Stimulated activated CD4-positive, alpha-beta T cell treated with anti-CD3 and anti-CD28 coated beads, Interleukin-12 subunit alpha, Interleukin-12 subunit beta, amount 100 ng/mL, for 24 hours (primary cell): ENCODE measurements at places on chromosomes 13 and 19.

DNA sequence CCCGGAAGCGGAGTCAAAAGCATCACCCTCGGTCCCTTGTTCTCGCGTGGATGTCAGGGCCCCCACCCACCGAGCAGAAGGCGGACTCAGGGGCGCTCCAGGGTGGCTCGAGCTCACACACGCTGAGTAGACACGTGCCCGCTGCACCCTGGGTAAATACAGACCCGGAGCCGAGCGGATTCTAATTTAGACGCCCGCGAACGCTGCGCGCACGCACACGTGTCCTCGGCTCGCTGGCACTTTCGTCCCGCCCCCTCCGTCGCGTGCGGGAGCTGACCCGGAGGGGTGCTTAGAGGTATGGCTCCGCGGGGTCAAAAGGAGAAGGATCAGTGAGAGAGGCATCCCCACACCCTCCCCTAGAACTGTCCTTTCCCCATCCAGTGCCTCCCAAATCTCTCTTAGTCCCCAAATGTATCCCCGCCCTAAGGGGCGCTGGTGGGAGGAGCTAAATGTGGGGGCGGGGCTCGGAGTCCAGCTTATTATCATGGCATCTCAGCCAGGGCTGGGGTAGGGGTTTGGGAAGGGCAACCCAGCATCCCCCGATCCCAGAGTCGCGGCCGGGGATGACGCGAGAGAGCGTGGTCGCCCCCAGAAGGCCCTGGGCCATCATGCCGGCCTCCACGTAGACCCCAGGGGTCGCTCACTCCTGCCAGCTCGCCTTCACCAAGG, 451 bp upstream of the ICAM5 start:
- peak; percentile 36 for DNase-seq

- DNase-seq, result no peak
Observed at GRCh38 chr19:53898636-53899341, 10.3 kb upstream of the CACNG7 start.

DNA sequence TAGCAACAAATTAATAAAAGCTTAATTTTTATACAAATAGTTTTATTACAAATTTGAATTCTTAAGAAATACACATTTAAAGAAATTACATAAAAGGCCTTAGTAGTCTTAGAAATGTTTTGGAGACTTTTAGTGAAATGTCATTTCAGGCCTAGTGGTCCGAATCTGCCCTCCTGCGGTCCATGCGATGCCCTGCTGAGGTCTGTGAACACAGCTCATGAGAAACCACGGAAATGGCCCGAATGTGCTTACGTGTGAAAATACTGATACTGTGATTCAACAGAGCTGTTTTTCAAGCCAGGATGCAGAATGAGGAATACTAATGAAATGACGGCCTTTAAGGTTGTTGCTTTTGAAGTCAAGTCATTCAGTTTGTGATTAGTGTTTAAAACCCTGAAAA, 157.9 kb downstream of the COL4A1 start:
- DNase-seq, result no peak

DNA sequence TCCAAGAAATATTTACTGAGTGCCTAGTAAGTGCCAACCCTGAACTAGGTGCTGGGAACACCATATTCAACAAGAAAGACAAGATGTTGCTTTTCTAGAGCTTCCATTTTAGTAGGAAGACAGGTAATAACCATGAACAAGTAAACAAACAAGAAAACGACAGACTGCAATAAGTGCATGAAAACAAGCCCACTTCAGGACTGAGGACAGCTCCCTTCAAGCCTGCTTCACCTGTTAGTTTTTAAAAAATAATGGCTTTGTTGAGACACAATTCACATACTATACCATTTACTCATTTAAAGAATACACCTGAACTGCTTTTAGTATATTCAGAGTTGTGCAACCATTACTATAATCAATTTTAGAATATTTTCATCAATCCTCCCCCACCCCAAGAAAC, 30.4 kb downstream of the CYP4F22 start:
- DNase-seq, result no peak

DNA sequence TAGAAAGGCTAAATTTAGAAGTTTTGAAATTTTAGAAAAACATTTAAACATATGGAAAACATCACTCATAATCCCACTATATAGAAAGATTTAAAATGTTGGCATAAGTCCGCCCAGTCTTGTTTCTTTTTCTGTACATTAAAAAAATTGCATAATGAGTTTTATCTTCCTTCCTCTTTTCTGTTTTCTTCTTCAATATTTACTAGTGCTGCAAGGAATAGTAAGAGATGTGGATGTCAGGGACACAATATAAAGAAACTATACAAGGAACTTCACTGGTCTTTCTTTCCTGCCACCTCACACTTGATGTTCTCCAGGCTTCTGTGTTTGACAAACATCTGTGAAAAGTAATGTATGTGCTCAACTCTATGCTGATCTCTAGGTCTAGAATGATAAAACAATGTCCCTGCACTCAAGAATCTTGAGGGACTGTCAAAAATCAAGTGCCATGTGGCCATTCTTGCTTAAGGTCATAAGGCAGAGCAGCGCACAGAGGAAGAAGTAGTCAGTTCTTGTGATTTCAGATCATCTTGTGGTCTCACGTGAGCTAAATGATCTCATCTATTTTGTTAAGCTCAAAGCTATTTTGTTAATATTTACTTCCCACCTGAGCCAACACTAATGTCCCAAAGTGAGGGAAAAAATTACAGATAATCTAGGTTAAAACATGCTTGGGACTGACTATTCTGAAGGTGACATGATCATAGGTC, 186.9 kb upstream of the OBI1 start:
- DNase-seq, result no peak

DNA sequence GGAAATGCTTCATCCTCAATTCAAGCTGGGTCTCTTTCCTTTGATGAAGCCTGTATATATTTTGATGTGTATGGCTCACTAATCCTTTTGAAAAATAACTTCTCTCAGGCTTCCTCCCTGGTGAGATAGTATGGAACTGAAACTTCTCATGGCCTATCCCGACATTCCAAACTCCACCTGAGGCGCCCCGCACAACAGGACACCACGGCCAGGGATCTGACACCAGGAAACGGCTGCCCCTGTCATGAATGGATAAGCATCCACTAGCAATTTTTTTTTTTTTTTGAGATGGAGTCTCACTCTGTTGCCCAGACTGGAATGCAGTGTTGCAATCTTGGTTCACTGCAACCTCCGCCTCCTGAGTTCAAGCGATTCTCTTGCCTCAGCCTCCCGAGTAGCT, 16.4 kb downstream of the SLC7A1 start:
- DNase-seq, result no peak

DNA sequence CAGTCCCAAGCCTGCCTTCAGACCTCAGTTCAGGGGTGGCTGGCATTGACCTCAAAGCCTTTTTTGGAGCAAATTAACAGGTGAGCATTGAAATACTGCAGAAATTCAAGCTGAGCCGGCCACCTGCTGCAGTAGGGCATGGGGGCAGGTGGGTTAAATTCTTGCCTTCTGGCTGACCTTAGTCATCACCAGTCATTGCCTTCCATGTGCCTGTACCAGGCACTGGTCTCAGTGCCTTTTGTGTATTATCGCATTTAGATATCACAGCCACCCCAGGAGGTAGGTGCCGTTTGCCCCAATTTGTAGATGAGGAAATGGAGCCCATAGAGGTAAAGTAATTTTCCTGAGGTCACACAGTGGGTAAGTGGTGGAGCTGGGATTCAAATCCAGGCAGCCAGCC, 7.2 kb downstream of the PPP1R37 start:
- no peak for DNase-seq

GRCh38 chr13:92622905-92623304, 603.7 kb upstream of the GPC6 start:
- no peak for DNase-seq

GRCh38 chr13:59898066-59898465, 265.7 kb downstream of the DIAPH3 start:
- no peak for DNase-seq

GRCh38 chr19:19420570-19421298, 15.3 kb downstream of the GATAD2A start:
- DNase-seq, result no peak

GRCh38 chr19:30555075-30555790, 183.0 kb downstream of the ZNF536 start:
- DNase-seq, result no peak

- DNase-seq, result no peak
Observed at GRCh38 chr19:13016245-13016627, 21.0 kb downstream of the NFIX start.
